ENCODE measurements at places on chromosomes 7 and 10. TPM values are rescaled to one million over a fixed set of nuclear protein-coding genes. Genes with fewer than 3 reads are reported as not detected.

C10orf53 gene
- not detected for total RNA-seq

DNA sequence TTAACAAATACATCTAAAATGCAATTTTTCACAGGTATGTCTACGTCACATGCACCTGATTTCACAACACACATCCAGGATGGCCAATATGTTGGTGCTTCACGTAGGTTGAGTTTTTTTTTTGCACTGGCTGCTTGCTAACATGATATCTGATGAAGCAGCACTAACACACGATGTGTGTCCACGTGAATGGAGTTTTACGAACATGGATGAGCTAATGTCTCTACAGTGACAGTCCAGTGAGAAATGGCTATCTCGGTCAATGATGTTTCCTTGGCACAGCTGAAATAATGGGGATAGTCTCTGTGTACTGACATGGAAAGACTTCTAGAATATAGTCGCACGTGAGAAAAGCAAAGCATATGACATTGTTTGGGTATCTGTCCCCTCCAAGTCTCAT lies 563.9 kb upstream of the ADARB2 start:
- no peak for DNase-seq

DNA sequence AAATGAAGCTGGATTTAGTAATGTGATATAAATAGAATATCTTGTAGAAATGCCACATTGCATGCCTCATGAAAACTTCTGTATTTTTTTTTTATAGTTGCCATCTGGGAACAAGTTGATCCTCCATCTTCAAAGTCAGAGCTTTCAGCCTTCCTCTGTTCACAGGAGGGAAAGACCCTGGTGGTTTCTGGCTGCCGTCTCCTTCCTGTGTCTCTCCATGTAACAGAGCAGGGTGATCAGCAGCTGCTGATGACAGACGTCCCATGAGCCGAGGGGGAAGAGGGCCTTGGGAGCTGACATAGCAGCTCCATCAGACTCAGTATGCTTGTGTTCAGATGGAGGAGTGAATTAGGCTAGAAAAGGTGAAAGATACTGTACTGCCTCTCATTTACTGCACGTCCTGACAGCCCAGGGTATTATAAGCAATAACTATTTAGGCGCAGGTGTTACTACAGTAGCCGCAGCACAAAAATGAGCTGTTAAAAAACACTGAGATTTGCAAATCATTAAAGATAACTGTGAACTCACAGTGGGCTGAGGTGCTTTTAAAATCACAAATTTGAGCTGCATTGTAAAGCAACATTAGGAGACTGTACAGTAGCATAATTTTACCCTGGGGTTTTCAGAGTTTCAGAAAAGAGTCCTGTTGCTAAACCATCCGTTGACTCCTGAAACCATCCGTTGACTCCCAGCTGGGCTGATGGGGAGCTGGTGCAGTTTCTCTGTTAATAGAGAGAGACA lies 103.3 kb downstream of the CFAP58 start:
- DNase-seq, result no peak

GRCh38 chr10:7717767-7718166 lies 14.7 kb downstream of the ITIH2 start:
- DNase-seq, result no peak

GRCh38 chr10:11600280-11600679 lies 11.2 kb downstream of the USP6NL start:
- DNase-seq, result no peak

Data from mucosa of gallbladder (tissue), 1 donor.